Left renal pelvis (tissue), 4 donors: ENCODE measurements at places on chromosomes 16 and 17. TPM values are rescaled to one million over a fixed set of nuclear protein-coding genes. Genes with fewer than 3 reads are reported as not detected.

DNA sequence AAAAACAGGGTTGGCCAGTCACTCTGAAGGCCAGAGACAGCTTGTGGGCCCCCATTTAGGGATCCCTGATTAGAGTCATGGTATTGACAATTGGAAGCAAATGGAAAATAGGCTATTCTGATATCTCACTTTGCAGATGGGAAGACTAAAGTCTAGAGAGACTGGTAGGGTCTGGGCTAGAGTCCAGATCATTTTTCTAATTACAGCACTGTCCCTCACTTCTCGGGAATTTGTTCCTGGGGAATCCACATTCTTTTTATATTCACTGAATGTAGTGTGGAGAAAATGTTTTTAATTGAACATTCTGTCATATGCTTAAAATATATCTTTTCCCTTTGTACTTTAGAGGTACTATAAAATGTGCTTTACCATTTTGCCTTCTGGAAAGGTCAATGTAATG lies 1.1 kb downstream of the KATNIP start:
- DNase-seq: no peak

GRCh38 chr16:76946879-76947278 lies 244.1 kb upstream of the MON1B start:
- no peak for DNase-seq

GRCh38 chr16:2822158-2822495 lies 5.1 kb downstream of the PRSS21 start:
- DNase-seq: no peak

GRCh38 chr17:63361182-63361581 lies 84.9 kb downstream of the CYB561 start:
- DNase-seq: no peak

DNA sequence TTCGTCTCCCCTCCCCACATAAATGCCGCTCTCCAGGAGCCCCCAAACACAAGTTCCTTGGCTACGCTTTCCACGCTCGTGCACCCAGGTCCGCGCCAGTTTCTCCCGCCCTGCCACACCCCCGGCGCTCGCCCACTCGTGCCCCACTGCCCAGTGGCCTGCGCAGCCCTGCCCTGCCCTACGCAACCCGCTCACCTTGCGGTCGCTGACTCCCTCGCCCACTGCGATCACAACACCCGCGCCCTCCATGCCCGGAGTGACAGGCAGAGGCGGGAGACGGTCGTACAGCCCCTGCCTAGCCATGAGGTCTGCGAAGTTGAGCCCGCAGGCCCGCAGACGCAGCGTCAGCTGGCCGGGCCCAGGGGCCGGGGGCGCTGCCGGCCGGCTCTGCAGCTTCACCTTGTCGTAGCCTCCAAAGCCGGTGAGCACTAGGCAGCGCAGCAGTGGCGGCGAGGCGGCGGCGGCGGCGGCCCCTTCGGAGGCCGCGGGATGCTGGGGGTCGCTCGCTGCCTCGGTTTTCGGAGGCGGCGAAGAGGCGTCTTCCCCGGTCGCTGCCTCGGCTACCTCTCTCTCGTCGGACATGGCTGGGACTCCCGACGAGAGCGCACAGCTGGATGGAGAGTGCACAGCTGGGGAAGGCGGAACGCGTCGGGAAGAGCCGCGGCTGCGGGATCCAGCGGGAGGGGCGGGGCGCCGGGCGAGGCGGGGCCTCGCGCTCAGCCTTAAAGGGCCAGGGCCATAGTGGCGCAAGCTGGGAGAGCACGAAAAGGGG lies at the start of gene VAT1:
TSS of gene VAT1 (minus strand) at position 645 of the 772 bp plus-strand sequence. CDS start at position 582, 63 bp downstream.
- no peak for DNase-seq

- DNase-seq: no peak
Measured at GRCh38 chr17:51006601-51007000, 114.1 kb downstream of the SPAG9 start.

GRCh38 chr16:10668322-10669045 lies 26.2 kb downstream of the TEKT5 start:
- no peak for DNase-seq

- no peak for DNase-seq
Measured at GRCh38 chr17:32483451-32484019, 3.3 kb upstream of the CDK5R1 start.

DNA sequence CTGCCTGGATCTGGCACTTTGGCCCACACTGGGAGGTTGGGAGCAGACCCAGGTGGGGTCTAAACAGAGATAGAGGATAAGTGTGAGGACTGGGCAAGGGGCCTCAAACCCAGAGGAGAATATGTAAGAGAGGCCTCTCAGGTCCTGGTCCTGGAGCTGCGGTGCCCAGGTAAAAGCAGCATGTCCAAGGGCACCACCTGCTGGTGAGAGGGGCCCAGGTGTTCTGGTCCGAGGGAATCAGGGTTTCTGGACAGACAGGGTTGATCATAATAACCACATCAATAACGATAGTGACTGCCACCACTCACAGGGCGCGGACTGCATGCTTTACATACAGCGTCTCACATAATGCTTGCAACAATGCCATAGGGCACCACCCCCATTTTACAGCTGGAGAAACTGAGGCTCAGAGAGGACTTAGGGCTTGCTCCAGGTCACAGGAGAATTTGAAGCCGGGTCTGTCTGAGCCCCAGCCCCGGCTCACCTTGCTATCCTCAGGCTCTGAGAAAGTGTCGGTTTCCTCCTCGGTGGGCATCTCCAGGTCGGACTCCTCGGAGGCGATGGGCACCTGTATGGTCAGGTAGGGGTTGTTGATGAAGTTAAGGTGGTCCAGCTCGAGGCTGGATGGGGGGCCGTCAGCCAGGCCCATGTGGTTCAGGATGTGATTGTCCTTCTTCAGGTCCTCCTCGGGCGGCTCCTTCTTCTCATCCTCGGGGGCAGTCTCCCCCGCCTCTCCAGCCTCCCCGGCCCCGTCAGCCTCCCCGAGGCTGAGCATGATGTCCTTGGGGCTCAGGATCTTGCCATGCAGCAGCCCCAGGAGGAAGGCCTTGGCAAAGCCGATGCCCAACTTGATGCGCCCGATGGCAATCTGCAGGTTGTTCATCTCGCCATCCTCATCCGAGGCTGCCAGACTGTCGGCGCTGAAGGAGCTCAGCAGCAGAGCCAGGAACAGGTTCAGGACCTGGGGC lies 19.1 kb upstream of the CD79B start:
- DNase-seq: no peak

- no peak for DNase-seq
Measured at GRCh38 chr17:55705847-55706246, 16.8 kb downstream of the TMEM100 start.

Gene SMIM36
- polyA plus RNA-seq: not detected

Gene VPS25
- polyA plus RNA-seq: 56.7 TPM

Gene DOC2B
- polyA plus RNA-seq: 5.6 TPM

Gene HS3ST3B1
- 29.2 TPM for polyA plus RNA-seq
